ENCODE measurements at places on chromosomes 3 and 15.

DNA sequence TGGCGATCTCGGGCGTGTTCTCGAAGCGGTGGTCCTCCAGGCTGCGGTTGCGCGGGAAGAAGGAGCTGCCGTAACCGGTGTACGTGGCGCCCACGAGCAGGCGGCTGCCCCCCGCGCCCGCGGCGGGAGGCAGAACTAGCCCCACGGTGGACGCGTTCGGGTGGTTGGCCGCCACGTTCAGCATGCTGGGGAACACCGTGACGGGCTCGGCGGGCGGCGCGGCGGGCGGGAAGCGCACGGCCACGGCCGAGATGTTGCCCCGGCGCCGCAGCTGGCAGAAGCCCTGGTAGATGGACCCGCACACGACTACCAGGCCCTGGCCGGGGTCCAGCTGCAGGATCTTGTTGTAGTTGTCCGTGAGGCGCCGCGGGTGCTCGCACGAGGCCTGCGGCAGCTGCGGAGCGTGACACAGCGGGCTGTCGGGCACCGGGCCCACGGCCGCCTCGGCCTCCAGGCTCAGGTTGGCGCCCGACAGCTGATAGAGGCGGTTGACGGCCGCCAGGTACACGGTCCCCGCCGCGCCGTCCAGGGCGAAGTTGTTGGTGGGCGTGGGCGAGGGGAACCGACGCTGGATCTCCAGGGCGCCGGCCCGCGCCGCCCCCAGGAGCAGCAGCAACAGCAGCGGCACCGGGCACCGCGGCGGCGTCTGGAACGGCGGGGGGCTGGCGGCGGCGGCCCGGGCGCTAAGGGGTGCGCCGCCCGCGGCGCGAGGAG, 397 bp downstream of the PLXND1 start:
- peaks cover 9% of the 10 kb centered on the region for H3K4me1 ChIP-seq
- no peak overlapping the region for H3K27ac ChIP-seq
- no peaks in the 10 kb centered on the region for H3K27me3 ChIP-seq
- DNase-seq: peak; percentile 9
- peak overlapping the region; percentile 62 for H3K4me3 ChIP-seq

DNA sequence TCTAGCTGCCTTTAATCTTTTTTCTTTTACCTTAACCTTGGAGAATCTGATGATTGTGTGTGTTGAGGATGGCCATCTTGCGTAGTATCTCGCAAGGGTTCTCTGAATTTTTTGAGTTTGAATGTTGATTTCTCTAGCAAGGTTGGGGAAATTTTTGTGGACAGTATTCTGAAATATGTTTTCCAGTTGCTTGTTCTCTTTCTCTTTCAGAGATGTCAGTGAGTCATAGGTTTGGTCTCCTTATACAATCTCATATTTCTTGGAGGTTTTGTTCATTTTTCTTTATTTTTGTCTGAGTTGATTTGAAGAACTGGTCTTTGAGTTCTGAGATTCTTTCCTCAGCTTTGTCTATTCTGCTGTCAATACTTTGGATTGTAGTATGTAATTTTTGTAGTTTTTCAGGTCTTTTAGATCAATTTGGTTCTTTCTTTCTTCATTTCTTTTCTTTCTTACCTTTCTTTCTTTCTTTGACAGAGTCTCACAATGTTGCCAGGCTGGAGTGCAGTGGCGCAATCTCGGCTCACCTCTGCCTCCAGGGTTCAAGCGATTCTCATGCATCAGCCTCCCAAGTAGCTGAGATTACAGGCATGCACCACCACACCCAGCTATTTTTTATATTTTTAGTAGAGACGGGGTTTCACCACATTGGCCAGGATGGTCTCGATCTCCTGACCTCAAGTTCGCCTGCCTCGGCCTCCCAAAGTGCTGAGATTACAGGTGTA, 366.4 kb upstream of the RASGRP1 start:
- no peaks in the 10 kb centered on the region for H3K27me3 ChIP-seq
- H3K36me3 ChIP-seq: no peaks in the 10 kb centered on the region
- no peaks in the 10 kb centered on the region for H3K4me1 ChIP-seq
- H3K4me3 ChIP-seq: no peak overlapping the region
- H3K27ac ChIP-seq: no peak overlapping the region

- no peaks in the 10 kb centered on the region for H3K27me3 ChIP-seq
- H3K4me3 ChIP-seq: peak overlapping the region; percentile 85
- DNase-seq: no peak
- H3K27ac ChIP-seq: no peak overlapping the region
- H3K36me3 ChIP-seq: peaks cover 38% of the 10 kb centered on the region
- peaks cover 8% of the 10 kb centered on the region for H3K4me1 ChIP-seq
Observed at GRCh38 chr15:40037721-40038120, 1.3 kb downstream of the SRP14 start.

DNA sequence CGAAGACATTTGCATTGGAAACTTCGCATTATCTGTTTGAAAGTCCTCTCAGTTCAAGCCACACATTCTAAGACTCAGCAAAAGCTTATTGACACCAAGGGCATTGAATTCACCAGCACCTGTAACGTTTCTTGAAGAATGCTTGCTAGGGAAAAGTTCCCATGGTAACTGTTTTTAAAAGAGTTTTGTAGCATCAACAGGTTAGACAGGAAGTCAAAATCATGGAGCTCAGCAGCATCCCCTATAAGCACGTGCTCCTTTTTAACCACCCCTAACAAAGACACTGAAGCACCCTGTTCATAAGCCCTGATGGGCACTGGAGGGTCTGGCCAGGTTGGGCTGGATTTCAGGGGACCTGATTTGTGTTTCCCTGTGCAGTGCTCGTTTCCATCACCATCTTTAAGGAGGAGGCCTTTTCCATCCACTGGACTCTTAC, 229.7 kb upstream of the BHLHE40 start:
- no peaks in the 10 kb centered on the region for H3K27me3 ChIP-seq
- no peak for DNase-seq
- no peak overlapping the region for H3K27ac ChIP-seq
- peaks cover 19% of the 10 kb centered on the region for H3K4me1 ChIP-seq

DNA sequence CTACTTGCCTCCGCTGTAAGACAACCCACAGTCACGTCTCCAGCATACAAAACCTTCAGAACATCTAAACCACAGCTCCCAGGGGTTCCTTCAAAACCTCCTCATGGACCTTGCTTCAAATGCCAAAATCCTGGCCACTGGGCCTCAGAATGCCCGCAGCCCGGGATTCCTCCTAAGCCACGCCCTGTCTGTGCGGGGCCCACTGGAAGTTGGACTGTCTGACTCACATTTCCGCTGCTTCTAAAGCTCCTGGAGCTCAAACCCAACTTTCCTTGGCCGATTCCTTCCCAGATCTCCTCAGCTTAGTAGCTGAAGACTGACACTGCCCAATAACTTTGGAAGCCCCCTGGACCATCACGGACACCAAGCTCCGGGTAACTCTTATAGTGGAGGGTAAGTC, 17.9 kb upstream of the OR5H6 start:
- H3K27me3 ChIP-seq: 0 out of 2 replicates have a peak, but pooled peaks cover 11% of the 10 kb centered on the region
- peak; percentile 28 for DNase-seq
- no peak overlapping the region for H3K4me3 ChIP-seq
- H3K27ac ChIP-seq: no peak overlapping the region

DNA sequence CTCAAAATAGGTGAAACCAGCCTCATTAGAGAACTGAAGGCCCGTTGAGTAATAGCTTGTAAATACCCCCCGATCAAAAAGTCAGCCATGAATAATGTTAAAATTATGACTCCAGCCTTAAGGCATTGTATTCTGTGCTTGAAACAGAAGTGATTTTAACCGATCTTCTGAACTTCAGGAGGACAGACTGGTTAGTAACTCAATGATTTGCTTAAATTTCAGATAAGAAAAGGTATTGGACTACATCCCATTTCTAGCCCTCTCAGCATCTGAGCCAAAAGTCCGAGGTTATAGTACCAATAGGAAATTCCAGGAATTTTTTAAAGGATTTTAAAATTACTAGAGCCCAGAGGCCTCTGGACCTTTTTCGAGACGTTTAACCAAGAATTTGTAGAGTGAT, 67.7 kb upstream of the FGF12 start:
- no peak overlapping the region for H3K4me3 ChIP-seq
- no peaks in the 10 kb centered on the region for H3K27me3 ChIP-seq
- DNase-seq: no peak
- no peaks in the 10 kb centered on the region for H3K4me1 ChIP-seq
- H3K36me3 ChIP-seq: peaks cover 18% of the 10 kb centered on the region

GRCh38 chr3:25527801-25528200, 99.7 kb downstream of the RARB start:
- H3K4me1 ChIP-seq: no peaks in the 10 kb centered on the region
- no peaks in the 10 kb centered on the region for H3K36me3 ChIP-seq
- DNase-seq: no peak
- no peak overlapping the region for H3K4me3 ChIP-seq
- H3K27ac ChIP-seq: no peak overlapping the region

DNA sequence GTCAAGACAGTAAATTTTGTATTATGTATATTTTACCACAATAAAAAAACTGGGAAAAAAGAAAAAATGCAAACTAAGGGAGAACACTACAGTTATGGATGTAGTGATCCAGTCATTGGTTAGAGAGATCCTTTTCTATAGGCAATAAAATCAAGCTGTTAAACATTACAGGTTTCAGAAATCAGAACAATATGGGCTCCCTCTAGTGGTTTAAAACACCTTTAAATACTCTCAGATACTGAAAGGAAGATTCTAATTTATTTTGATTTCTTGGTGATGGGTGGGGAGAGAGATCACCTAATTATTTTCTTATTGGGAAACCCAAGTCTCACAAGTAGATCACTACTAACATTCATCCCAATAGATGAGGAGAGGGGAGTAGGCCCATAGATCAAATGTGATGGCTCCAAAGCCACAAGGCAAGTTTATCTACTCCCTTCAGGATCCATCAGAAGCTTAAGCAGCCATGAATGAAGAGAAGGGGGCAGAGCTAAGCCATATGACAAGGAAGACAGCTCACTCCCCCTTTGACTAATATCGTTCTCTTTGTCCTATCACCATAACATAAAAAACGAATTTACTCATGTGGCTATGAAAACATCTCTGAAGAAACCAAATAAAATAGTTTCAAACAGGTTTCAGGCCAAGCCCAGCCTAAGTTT, 118.6 kb downstream of the ANO10 start:
- peak; percentile 77 for DNase-seq
- H3K27me3 ChIP-seq: no peaks in the 10 kb centered on the region
- peaks cover 1% of the 10 kb centered on the region for H3K4me1 ChIP-seq

DNA sequence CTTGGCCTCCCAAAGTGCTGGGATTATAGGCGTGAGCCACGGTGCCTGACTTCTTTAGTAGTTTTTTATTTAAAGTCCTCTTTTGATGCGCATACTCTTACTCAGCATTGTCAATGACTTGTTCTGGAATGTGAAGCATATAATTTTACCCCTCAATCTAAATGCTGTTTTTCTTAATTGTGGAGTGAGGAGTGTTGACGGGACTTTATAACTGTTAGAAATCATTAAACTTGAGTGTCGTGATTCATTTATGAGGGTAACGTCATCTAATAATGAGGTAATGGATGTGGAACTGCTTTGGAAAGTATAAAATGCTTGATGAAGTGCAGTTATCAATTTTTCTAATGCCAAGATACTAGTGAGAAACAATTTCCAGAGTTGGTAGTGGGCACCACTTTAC, 48.3 kb downstream of the PLS1 start:
- no peaks in the 10 kb centered on the region for H3K36me3 ChIP-seq
- DNase-seq: no peak
- no peaks in the 10 kb centered on the region for H3K27me3 ChIP-seq
- H3K27ac ChIP-seq: peak overlapping the region; percentile 85
- H3K4me3 ChIP-seq: no peak overlapping the region

DNA sequence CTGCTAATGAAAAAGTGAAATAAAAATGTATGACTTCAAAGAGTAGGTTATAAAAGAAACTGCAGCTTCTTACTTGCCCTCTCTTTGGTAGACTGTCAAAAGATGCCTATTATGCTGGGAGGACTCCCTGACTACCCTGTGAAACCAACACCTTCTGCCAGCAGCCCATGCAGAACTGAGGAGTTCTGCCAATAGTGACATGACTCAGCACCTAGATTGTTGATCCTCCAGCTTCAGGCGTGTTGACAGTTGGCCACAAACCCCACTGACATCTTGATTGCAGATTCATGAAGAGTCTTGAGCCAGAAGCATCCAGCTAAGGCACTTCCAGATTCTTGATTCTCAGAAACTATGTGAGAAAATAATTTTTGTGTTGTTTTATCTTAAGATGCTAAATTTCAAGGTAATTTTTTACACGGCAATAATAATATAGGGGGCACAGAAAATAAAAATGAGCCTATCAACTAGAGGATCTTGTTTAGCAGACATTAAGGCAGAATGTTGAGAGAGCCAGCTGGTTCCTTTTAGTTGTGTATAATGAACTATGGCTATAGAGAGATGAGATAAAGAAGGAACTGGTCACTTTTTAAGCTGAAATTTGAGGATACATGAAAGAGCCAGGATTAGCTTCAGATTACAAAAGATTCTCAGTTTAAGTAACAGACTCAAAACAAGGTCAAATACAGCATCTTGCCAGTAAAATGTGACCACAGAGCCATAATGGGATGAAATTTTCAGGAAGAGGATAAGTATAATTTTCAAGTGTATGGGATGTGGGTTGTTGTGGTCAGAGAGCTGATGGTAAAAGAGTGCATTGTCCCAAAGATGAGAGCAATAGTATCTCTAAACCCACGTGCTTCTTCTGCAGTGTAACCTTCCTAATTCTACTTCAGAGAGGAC, 588.7 kb upstream of the CBLB start:
- no peaks in the 10 kb centered on the region for H3K36me3 ChIP-seq
- H3K27me3 ChIP-seq: no peaks in the 10 kb centered on the region
- H3K27ac ChIP-seq: no peak overlapping the region
- H3K4me1 ChIP-seq: peaks cover 8% of the 10 kb centered on the region
- peak; percentile 96 for DNase-seq

- no peaks in the 10 kb centered on the region for H3K36me3 ChIP-seq
- DNase-seq: peak; percentile 24
- H3K4me1 ChIP-seq: no peaks in the 10 kb centered on the region
- no peak overlapping the region for H3K4me3 ChIP-seq
Observed at GRCh38 chr15:44261007-44261706, 27.4 kb upstream of the GOLM2 start.

- no peaks in the 10 kb centered on the region for H3K36me3 ChIP-seq
- no peak overlapping the region for H3K4me3 ChIP-seq
- no peaks in the 10 kb centered on the region for H3K4me1 ChIP-seq
- no peak overlapping the region for H3K27ac ChIP-seq
- H3K27me3 ChIP-seq: no peaks in the 10 kb centered on the region
Observed at GRCh38 chr3:40908612-40909011, 290.7 kb upstream of the CTNNB1 start.

GRCh38 chr15:60480149-60480548, 1.2 kb upstream of the ICE2 start:
- H3K27ac ChIP-seq: no peak overlapping the region
- H3K4me1 ChIP-seq: peaks cover 33% of the 10 kb centered on the region
- H3K4me3 ChIP-seq: no peak overlapping the region
- no peaks in the 10 kb centered on the region for H3K36me3 ChIP-seq
- DNase-seq: no peak

Data from PC-3 (cell line).